Type B pancreatic cell (in vitro differentiated cells): ENCODE measurements at places on chromosomes 6 and 20. TPM values are rescaled to one million over a fixed set of nuclear protein-coding genes. Genes with fewer than 3 reads are reported as not detected.

The RGL2 gene
- total RNA-seq = 128 and 176 TPM in 2 replicates

The CRISP2 gene
- 0.48 and 0.58 TPM in 2 replicates for total RNA-seq

DNA sequence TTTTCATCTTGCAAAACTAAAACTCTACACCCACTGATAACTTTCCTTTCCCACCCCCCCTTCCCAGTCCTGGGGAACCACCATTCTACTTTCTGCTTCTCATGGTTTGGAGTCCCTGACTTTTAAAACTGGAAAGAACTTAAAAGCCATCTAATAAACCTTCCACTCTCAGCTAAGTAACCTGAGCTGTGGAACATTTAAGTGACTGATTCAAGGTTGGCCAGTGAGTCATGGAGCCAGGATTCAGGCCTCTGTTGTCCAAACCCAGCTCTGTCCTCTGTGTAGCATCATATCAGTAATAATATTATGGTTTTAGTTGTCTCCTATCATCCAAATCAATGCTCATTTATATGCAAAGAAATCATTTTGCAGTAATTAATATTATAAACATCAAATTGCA, 176.0 kb upstream of the NT5E start:
- no peak for DNase-seq
- no peaks in the 10 kb centered on the region for H3K27me3 ChIP-seq
- H3K4me3 ChIP-seq = no peak overlapping the region
- no peaks in the 10 kb centered on the region for H3K4me1 ChIP-seq

GRCh38 chr6:39625209-39625608, 100.0 kb downstream of the KIF6 start:
- no peak overlapping the region for H3K27ac ChIP-seq
- H3K27me3 ChIP-seq = no peaks in the 10 kb centered on the region
- DNase-seq = no peak
- no peaks in the 10 kb centered on the region for H3K4me1 ChIP-seq
- H3K4me3 ChIP-seq = no peak overlapping the region

DNA sequence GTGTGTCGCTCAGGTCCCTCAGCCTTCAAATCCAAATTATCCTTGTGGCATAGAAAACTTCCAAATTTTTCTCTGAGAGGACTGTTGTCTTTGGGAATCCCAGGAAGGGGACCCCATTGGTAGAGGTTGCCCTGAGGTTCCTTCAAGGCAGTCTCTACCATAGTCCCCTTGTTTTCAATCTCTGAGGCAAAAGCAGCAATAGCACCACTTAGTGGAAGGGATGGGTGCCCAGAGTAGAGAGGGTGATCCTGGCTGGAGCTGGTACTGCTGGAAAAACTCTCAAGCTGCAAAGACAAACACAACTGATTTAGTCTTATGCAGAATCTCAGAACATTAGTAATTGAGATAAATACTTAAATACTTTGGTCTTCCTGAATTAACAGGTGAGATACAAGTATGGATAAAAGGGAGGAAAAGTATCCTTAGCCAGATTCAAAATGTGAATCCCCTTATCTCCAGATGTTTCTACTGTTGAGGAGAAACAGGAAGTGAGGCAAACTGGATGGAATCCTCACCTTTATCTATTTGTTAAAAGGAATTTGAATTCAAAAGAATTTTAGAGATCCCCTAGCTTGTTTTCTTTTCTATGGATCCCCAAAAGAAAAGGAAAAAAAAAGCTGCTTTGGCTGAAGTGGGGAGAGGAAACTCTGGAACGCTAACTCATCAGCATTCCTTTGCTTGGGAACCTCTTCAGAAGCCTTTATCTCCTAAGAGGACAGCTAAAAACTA, 13.4 kb downstream of the ZNF318 start:
- no peaks in the 10 kb centered on the region for H3K4me1 ChIP-seq
- H3K27ac ChIP-seq = no peak overlapping the region
- H3K27me3 ChIP-seq = no peaks in the 10 kb centered on the region
- peaks cover 28% of the 10 kb centered on the region for H3K36me3 ChIP-seq
- DNase-seq = no peak
- H3K4me3 ChIP-seq = no peak overlapping the region

The GGTLC1 gene
- not detected in 2 replicates for total RNA-seq

DNA sequence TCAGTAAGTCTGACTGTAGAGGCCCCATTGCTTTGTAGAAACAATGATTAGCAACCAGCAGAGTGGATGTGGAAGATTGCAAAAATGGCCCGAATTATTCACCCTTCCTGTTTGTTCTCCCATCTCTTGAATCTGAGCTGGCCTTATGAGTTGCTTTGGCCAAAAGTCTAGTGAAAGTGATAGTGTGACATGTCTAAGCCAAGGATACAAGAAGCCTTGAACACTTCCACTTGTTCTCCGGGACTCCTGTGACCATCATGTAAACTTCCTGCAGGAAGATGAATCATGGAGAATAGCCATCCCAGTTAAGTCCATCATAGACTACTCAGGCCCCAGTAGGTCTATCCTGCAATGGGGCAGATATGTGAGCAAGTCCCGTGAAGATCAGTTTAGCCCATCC, 252.0 kb upstream of the JAG1 start:
- no peaks in the 10 kb centered on the region for H3K27me3 ChIP-seq
- H3K4me1 ChIP-seq = peaks cover 11% of the 10 kb centered on the region
- DNase-seq = no peak

The DNPH1 gene
- total RNA-seq = 47.8 and 52.3 TPM in 2 replicates

DNA sequence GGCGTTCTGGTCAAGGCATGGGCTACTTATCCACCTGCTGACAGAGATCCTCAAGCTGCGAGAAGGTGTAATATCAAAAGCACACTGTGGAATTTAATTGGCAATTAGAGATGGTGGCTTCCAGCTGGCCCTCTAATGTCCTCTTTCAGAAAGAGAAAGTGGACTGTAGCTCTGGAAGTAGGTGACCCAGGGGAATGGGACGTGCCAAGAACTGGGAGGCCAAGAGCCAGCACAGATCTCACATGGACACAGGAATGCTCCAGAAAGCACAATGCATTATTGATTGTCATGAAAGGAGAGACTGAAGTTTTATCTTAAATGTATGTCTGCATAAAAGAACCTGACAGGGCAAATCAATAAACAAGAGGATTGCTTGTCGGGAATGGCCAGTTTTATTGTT, 198.6 kb upstream of the CDH4 start:
- peaks cover 5% of the 10 kb centered on the region for H3K4me1 ChIP-seq
- no peaks in the 10 kb centered on the region for H3K36me3 ChIP-seq
- no peak overlapping the region for H3K4me3 ChIP-seq
- DNase-seq = no peak
- no peak overlapping the region for H3K27ac ChIP-seq
- peaks cover 25% of the 10 kb centered on the region for H3K27me3 ChIP-seq

The HSD17B8 gene
- total RNA-seq = 13.9 and 15.7 TPM in 2 replicates

GRCh38 chr6:42831237-42831636, 48.2 kb upstream of the RPL7L1 start:
- no peak for DNase-seq
- peaks cover 30% of the 10 kb centered on the region for H3K36me3 ChIP-seq
- no peaks in the 10 kb centered on the region for H3K27me3 ChIP-seq
- no peak overlapping the region for H3K27ac ChIP-seq
- H3K4me1 ChIP-seq = no peaks in the 10 kb centered on the region

DNA sequence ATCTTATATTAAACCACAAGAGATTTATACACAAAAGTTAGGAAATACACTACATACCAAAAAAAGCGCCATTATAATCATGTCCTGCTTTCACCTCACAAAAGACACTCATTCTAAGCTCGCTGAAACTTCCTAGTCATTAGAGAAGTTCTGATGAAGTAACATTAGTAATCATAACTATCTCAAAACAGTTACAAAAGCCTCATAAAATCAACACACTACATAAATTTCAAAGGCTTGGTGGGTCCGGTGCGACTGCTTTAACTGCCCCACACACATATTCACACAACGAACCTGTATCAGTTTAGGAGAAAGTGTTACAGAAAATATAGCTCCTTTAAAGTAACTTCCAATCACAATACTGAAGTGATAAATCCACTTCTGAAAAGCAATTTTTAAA, 1.9 kb downstream of the PHIP start:
- H3K4me3 ChIP-seq = peak overlapping the region; percentile 97
- peaks cover 9% of the 10 kb centered on the region for H3K36me3 ChIP-seq
- no peak for DNase-seq
- H3K27ac ChIP-seq = peak overlapping the region; percentile 88
- H3K4me1 ChIP-seq = peaks cover 32% of the 10 kb centered on the region

DNA sequence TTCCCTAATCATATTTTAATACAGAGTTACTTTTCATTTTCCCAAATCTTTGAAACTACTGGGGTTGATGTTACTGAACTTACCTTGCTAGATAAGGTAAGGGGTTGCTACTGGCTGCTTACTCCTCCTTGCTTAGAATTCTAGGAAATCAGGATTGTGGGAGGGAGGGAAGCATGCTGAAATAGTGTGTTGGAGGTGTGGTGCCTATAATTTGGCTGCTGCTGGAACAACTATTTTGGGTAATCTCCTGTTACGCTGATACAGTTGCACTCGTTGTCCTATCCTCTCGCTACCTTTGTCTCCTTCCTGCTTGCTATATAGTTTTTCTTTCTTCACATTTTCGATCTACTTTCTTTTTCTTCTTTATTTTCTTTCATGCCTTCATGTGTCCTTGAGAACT, 83.7 kb downstream of the BMP2 start:
- H3K4me1 ChIP-seq = no peaks in the 10 kb centered on the region
- DNase-seq = no peak
- no peaks in the 10 kb centered on the region for H3K36me3 ChIP-seq
- no peak overlapping the region for H3K4me3 ChIP-seq
- H3K27me3 ChIP-seq = peaks cover 12% of the 10 kb centered on the region
- H3K27ac ChIP-seq = no peak overlapping the region

- no peaks in the 10 kb centered on the region for H3K36me3 ChIP-seq
- DNase-seq = no peak
- no peak overlapping the region for H3K4me3 ChIP-seq
- no peaks in the 10 kb centered on the region for H3K4me1 ChIP-seq
- no peak overlapping the region for H3K27ac ChIP-seq
Measured at GRCh38 chr6:73929405-73929804, 233.4 kb downstream of the CD109 start.
